ENCODE measurements at places on chromosomes 16 and 17.
A peak's percentile ranks its signal among the peaks of the same experiment; 100 is the strongest.

- no peak for DNase-seq
Measured at GRCh38 chr17:50339381-50339780, 6.5 kb upstream of the XYLT2 start.

DNA sequence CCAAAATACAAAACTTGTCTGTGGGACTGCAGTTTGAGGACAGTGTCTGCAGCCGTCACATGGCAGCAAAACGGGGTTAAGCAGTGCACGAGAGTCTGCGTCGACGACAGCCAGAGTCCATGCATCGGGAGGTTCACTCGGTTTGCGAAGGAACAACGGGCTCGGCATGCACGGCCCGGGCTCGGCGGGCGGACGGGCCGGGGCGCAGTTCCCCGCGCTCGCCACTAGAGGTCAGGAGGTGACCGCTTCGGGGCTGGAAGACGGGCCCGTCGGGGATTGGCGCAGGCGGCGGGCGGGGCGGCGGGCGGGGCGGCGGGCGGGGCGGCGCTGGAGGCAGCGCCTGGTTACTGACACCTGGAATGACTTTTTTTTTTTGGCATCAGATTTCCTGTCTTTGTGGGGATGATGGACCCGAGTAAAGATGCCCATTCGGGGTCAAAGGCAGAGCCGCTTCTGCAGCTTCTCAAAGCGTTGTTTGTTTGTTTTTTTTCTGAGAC lies 6.5 kb downstream of the SCGB1C2 start:
- peak; percentile 71 for DNase-seq

DNA sequence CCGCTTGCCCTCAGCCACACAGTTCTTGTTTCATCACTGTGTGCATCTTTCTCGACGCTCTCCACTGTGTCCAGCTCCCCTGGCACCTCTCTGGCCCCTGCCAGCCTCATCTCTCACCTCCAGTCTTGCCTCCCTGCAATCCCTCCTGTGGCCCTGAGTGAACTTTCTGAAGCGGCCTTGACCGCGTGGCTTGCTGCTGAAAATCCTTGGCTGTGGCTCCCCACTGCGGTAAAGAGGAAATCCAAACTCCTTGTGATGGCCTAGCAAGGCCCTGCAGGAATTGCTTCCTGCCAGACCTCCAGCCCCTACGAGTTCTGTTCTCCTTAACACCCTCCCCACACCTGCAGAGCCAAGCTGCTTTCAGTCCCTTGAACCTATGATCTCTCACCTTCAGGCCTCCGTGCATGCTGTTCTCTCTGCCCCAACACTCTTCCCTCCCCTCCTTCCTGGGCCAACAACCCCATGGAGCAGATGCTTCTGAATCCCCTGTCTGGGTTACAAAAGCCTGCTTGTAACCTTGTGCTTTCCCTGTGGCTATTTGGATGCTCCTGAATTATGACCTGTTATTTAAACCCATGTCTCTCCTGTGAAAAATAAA lies 33.6 kb upstream of the BRD7 start:
- DNase-seq: no peak

DNA sequence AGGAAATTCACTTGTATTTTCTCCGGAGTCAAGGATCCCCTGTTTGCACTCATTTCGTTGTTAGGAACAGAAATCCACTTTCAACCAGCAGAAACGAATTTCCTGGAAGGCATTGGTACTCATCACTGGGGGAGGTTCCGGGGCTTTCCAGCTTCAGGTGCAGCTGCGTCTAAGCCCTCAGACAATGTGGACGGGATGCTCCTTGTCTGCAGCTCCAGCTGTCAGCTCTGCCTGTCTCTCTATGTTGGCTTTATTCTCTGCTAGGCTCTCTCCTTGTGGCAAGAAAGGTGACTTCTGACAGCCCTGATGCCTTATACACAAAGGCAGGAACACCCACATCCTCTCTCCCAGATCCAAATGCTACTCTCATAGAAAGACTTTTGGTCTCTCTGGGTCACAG lies 183.9 kb upstream of the HSBP1 start:
- no peak for DNase-seq

GRCh38 chr17:37148156-37148555 lies 199.4 kb downstream of the AATF start:
- DNase-seq: no peak

- no peak for DNase-seq
Measured at GRCh38 chr17:74455821-74456220, 10.6 kb upstream of the CD300A start.

- DNase-seq: no peak
Measured at GRCh38 chr17:73497721-73498120, 146.5 kb downstream of the SDK2 start.

GRCh38 chr16:46895399-46896313 lies 11.5 kb downstream of the GPT2 start:
- DNase-seq: no peak

DNA sequence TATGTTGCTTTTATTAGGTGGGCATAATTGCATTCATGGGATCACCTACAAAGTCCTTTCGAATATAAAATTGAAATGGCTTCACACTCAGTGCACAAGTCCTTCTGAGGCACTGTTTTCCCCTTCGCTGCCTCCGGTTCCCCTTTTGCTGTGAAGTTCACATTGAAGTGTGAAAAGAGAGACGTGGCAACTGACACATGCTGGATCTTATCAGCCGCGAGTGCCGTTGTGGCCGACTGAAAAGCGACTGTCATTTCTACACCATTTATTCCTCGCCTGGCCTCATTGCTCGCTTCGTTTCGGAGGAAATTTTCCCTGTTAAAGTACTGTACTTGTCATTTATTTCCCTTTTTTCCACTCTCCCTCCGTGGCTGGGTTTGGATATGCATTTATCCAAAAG lies 423.5 kb downstream of the MAF start:
- DNase-seq: no peak

- peak; percentile 31 for DNase-seq
Measured at GRCh38 chr17:79045842-79046196, 21.9 kb downstream of the C1QTNF1 start.

DNA sequence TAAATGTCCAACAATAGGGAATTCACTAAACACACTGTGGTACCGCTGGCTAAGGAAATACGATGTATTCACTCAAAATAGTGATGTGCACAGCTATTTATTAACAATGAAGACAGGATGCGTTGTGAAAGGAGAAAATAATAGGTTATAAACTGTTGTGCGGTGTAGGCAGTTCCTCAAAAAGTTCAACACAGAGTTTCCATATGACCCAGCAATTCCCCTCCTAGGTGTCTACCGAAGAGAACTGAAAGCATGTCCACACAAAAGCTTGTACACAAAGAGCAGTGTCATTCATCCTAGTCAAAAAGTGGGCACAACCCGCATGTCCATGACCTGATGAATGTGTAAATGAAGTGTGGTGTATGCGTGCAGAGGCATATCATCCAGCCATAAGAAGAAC lies 1.2 kb upstream of the CES1 start:
- DNase-seq: no peak

DNA sequence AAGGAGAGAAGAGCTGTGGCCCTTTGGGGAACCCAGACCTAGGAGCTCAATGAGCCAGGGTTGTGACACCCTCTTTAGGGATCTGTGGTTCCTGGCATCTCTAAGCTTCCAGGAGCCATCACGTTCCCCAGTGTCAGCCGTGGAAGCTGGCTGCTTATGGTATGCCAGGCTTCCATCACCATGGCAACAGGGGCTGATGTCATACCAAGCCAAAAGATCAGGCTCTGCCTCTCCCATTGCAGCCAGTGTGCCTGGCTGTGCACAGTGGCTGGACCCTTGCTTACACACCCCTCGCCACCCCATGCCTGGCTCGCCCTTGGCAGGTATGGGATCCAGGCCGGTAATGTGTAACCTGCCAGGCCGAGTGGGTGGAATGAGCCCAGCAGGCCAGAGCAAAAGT lies 91.1 kb downstream of the SSH2 start:
- no peak for DNase-seq

GRCh38 chr17:11244776-11245175 lies 3.8 kb downstream of the SHISA6 start:
- no peak for DNase-seq

DNA sequence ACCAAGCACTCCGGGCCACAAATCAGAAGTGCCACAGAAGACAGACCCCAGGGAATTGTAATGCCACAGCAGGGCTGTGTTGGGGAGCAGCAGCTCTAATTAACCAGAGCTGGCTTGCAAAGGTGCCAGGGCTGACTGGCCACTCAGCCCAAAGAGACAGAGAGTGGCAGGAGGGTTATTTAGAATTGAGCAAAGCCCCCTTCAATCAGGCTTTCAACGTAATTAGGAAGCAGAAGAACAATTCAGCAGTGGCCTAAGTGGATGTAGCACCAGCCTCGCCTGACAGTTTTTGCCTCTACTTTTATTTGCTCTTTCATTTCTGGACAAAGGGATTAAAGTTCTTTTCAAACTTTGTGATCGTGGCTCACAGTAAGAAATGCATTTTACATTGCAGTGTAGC lies 278.3 kb upstream of the IRX3 start:
- DNase-seq: no peak

DNA sequence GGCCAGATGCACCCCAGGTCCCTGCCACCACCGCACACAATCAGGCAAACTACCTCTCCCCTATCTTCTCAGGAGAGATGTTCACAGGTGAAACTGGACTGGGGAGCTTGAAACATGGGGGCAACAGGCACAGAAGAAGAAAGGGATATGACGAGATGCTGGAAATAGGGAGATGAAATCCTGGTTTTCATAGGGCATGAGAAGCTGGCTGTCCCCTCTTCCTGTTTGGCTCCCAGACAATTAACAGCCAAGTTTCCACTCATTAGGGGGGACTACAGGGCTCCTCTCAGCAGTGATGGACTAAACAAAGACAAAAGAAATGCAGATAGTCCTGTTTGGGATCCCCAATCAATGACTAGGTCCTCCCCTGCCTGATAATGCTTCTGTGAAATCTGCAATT lies 266.0 kb downstream of the NTN1 start:
- DNase-seq: no peak

- no peak for DNase-seq
Measured at GRCh38 chr17:69773081-69773480, 301.9 kb upstream of the KCNJ16 start.

DNA sequence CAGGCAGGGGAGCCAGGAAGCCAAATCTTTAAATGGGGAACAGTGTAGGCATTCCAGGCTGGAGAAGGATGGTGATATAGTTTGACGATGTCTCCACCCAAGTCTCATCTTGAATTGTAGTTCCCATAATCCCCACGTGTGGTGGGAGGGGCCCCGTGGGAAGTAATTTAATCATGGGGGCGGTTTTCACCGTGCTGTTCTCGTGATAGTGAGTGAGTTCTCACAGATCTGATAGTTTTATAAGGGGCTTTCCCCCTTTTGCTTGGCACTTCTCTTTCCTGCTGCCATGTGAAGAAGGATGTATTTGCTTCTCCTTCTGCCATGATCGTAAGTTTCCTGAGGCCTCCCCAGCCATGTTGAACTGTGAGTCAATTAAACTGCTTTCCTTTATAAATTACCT lies 28.8 kb downstream of the GINS3 start:
- DNase-seq: no peak

- no peak for DNase-seq
Measured at GRCh38 chr17:39742856-39743436, 5.2 kb downstream of the GRB7 start.

DNA sequence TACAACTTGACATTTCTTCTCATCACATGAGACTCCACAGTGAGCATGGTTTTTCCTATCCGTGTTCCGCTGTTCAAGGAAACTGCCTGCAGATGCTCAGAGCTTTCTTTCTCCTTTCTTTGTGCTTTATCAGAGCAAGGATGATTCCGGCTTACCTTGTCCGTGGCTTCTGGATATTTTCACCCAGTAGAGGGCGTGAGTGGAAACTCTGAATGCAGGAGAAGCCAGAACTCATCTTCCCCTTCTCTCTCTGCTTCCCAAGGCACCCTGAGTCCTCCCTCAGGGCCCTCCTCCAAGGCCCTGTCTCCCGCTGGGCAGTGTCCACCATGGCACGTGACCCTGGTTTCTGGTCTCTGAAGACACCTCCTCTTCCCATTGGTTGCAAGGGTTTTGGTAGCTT lies 721.1 kb upstream of the RBFOX1 start:
- DNase-seq: no peak

DNA sequence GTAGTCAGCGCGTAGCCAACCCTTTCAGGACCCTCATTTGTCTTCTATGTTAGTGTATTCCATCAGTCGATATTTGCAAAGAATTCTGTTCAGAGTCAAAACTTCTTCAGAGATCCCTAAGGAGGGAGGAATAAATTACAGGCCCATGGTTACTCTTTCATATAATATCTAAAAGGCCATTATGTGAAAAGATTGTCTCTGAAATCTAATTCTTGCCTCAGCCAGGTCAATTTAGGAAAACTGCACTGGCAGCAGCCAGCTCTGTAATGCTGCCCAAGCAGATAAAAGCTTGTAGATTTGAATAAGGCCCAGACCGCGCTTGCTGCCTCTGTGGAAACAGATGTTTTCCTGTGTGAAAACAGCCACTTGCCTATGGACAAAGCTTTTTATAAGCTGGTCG lies 379.8 kb downstream of the CNTNAP4 start:
- no peak for DNase-seq

DNA sequence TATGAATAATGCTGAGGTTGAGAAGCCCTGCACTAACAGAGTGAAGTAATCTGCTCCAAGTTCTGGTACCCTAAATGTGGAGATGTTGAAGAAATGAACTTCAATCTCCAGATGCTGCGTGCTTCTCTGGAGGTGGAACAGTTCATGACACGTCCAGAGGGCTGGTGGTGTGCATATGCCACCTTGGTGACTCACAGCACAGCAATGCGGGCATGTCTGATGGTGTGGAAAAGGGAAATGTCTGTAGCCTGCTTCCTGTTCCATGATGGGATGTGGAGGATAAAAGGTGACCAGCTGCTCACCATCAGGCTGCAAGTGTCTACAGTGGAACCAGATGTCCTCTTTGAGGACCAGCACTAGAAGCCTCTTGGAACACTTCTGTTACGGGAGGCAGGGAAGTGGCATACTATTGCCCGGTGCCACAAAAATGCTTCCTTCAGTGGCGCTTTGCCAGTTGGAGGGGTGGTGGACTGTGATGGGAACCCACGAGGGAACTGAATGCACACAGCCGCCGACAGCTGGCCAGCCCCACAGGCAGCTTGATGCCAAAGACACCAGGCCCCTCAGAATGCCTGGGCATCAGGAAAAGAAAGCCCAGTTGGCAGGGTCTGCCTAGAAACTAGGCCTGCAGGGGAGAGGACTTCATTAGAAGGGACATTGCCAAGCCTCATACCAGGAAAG lies 19.9 kb downstream of the SNX11 start:
- DNase-seq: no peak

DNA sequence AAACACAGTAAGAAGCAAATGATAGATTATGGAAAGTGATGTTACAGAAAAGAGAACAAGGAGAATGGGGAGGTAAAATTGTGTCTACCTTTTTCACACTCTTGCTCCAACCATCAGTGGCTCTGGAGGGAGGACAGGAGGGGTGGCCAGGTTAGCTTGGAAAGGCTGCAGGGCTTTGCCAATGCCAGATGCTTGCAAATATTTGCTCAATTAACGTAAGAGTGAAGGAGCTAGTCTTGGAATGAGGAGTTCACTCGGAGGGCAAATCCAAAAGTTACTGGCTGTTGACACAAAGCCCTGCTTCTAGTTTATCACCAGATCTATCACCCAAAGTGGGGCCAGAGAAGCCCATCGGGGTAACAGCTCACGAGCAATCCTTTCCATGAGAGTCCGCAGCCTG lies 7.4 kb upstream of the TNRC6C start:
- no peak for DNase-seq
